ENCODE measurements at places on chromosomes 2 and 18.

GRCh38 chr2:224195925-224196571 lies 157.0 kb upstream of the SERPINE2 start:
- no peak for DNase-seq

- peak; percentile 46 for DNase-seq
Measured at GRCh38 chr2:219149667-219150066, 10.9 kb downstream of the NHEJ1 start.

DNA sequence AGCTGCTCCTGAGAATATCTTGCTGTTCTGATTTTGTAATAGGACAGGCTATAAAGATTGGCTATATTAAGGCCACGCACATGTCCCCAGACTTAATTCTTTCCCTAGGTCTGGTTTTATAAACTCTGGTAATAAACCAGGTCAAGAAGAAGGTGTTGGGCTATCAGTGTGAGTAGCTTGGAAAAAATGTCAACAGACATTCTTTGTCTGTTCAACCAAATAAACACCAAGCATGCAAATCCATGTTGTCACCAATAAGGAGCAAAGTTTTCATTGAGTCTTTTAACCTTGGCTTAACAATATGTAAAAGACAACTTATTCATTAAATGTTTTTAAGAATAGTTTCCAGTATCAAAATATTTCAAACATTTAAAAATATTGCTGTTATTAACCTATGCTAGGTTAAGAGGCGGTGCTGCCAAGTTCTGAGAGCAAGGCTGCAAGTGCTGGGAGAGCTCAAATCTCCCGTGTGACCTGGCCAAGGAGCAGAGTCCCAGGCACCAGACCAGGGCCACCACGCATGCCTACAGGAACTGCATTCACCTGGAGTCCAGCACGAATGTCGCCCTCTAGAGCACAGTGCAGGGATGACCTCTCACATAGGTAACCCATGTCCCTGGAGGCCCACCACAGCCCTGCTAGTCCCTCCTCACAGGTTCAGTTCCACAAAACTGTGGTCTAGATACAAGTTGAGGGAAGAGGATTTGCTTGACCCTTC lies 120.5 kb upstream of the POU3F3 start:
- no peak for DNase-seq

GRCh38 chr2:209463226-209463625 lies 39.4 kb downstream of the MAP2 start:
- no peak for DNase-seq

- no peak for DNase-seq
Measured at GRCh38 chr2:101881131-101881530, 110.6 kb upstream of the IL1R2 start.

- DNase-seq: no peak
Measured at GRCh38 chr2:121816797-121817196, 61.3 kb downstream of the TSN start.

DNA sequence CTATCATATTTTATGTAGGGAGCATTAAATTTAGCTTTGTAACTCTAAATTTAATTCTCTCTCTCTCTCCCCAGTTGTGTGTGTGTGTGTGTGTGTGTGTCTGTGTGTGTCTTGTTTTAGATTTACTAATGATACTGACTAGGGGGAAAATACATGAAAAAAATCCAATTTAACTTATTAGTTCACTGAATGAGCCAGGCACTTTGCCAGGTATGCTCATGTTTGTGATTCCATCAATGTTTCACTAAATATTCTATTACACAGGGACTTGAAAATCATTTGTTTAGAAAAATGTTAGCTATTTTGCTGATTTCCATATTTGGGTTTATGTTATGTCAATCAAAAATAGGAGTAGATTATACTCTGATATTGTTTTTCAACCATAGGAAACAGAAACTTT lies 203.7 kb upstream of the ZNF804A start:
- DNase-seq: no peak

GRCh38 chr2:106516436-106516835 lies 29.3 kb downstream of the CD8B2 start:
- DNase-seq: no peak
